ENCODE measurements at places on chromosomes 7 and 10.

- no peak for DNase-seq
Measured at GRCh38 chr7:148700661-148701064, 2.0 kb downstream of the CUL1 start.

GRCh38 chr10:85317827-85318226 is 989.4 kb downstream of the CCSER2 start:
- DNase-seq: no peak

DNA sequence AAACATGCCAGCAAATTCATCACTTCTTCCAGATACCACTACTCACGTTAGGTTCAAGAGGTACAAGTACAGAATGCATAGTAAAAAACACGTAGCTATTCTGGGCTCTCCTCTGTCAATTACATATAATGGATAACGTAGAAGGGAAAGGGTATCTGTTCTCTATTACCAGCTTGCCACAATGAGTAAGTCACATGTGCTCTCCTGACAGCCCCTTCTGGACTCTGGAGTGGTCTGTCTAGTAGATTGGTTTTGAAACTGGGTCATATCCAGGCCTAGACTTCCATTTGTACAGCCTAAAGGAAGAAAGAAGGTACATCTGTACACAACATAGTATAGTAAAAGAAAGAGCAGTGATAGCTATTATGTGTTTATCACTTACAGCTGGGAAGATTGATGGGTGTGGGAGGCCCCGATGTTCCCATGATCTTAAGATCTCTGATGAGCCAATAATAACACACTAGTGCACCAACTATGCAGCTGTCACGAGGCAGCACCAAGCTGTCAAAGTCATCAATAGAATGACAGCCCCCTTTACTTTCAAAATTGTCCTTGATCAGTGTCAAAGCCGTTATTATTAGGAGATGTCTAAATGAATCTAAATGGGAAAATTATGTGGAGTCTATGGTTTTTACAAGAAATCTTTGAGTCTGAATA is 161.9 kb upstream of the AGK start:
- DNase-seq: no peak

DNA sequence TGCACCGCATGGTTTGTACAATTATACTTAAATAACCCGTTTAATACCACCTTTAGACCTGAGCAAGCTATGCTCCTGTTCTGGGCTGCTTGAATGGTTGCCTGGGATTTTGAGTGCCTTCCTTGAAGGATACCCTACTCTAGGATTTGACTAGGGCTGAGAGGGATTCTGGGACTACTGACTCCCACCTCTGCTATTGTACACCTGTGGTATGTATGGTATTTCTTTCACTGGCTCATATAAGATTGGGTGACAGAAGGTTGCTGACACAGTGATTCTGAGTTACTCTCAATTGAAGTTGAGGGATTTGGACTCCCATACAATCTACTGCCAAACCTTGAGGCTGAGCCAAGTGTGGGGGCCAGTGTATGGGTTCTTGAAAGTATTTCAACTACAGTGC is 494.4 kb upstream of the SEMA3D start:
- no peak for DNase-seq

DNA sequence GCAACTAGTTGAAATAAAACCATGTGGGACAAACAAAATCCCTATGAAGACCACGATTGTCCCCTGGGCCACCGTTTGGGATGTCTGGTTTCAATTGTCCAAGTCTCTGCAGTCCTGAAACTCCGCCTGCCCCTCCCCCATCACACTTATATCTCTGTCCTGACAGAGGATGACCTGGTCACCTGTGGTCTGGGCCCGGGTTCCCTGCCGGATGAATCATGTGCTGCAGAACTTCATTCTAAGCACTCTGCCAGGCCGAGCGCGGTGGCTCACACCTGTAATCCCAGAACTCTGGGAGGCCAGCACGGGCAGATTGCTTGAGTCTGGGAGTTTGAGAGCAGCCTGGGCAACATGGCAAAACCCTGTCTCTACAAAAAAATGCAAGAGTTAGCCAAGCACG is 91.1 kb downstream of the COL13A1 start:
- DNase-seq: no peak
